Heart right ventricle (tissue), 16 donors: ENCODE measurements at places on chromosomes 1 and 21.

DNA sequence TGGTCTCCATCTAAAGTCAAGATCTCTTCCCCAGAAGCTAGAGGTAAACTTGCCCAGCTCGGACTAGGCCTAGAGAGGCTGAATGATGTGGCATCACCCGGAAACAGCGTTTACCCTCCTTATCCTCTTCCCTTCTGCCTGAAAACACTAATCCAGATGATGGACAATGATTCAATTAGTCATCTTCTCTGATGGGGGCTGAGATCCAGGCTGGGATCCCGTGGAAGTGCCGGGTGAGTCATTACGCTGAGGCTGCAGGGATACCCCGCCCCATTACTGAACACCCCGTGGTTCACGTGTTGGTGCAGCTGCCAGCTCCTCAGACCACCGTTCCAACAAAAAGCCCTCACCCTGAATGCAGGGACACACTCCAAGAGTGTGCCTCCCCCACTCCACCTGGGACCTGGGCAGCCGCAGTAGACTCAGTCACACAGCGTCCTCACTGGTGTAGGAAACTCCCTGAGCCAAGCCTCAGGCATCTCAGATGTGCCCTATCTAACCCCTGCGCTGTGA is 2.0 kb downstream of the S100A6 start:
- DNase-seq: no peak

- DNase-seq: no peak
Measured at GRCh38 chr1:227557962-227558725, 5.2 kb upstream of the ZNF678 start.

- no peak for DNase-seq
Measured at GRCh38 chr1:115790846-115791245, 22.3 kb upstream of the CASQ2 start.

DNA sequence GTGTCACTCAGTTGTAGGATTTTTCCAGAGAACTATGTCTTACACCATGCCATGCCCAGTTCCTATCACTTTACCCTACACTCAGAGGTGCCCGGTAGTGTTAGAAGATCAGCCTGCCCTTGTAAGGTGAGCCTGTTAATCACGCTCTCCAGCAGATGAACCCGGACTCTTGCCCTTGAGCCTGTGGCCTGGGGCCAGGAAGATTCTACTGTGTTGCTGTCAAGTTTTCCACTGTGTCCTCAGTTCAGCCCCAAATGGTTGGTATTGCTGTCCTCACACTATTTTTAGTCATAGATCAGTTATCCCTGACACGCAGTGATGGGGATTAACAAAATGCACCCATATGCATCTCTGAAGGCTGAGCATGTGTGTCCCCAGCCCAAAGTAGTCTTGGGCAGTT is 105.0 kb upstream of the SPAG17 start:
- DNase-seq: no peak

- DNase-seq: no peak
Measured at GRCh38 chr1:51410568-51411460, 80.5 kb upstream of the TTC39A start.

DNA sequence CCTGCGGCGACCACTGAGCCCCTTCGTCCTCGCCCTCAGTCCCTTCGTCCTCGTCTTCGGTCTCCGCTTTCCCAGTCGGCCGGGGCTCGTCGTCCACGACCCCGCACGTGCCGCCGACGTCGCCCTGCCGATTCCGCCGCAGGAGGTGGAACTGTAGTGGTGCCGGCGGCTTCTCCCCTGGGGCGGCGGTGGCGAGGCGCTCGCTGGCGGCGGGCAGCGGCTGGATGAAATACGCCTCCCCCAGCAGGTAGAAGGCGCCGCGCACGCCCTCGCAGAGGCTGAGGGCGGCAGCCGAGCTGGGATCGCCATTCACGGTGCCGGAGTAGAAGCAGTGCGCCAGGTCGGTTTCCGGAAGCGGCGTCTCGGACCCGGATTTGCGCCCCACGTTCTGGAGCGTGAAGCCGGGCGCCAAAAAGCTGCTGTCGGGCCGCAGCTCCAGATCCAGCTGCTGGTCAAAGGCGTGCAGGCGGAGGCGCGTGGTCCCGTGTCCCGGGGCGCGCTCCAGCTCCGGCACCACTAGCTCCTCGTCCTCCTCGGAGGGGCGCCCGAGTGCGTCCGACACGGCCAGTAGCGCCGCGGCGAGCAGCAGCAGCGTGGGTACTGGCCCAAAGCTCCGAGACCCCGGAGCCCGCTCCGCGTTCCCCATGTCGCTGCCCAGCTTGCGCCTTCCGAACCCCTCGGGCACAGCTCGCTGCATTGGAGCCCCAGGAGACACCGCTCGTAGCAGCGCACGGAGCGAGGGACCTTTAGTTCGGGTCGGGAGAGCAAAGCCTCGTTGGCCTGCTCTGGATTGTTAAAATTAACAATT is 747 bp downstream of the ADAMTS1 start:
- peak; percentile 73 for DNase-seq

GRCh38 chr1:59598120-59598440 is 216.7 kb upstream of the HOOK1 start:
- DNase-seq: no peak

DNA sequence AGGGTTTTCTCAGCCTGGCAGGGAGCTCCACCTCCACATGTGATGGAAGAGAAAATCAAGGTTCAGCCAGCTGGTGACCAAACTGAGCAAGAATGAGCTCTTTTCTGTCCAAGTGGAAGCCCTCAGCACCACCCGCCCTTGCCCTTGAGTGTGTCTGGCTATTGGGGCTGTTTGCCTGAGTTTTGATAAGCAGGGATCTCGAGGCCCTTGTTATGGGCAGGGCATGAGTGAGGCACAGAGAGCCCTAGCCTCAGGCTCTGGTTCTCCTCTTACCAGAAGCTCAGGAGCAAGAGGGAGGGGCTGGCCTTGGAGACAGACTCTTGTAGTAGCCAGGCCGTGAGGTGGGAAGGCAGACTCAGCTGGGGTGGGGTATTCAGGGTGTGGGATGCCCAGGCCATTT is 37.5 kb upstream of the ARF1 start:
- no peak for DNase-seq

DNA sequence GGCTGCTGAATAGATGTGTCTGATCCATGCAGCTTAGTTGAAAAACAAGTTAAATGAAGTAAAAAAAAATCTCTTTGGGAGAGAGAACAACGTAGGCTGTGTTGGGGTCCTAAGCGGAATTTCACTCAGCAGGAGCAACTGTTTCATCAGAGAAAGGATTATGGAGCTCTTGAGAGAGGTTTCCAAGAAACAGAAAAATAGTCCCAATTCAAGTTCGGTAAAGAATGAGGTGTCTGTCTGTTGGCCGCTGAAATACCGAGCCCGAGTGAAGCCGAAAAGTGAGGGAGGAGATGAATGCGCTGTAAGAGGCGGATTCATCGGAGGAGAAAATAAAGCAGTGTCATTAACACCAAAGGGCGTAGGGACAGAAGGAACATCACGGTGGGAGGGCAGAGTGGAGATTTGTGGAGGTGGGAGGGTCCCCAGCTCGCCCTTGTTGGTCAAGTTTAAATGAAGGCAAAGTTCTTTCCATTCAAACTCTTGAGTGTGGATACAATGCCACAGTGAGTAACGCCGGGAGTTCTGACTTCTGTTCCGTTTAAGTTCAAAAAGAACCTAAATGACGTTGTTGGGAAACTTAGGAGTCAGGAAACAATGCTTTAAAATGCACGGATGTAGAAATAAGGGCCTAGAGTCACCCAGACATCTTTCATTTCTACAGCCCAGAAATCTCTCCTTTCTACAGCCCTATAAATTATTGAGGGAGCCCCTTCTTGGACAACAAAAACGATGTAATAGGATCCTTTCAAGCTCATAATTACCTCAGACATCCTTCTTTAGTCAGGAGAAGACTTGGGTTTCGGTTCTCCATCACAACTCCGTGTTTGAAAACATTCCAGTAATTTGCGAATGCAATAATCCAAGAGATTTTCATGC is 15.6 kb upstream of the SLC45A1 start:
- DNase-seq: no peak

- DNase-seq: no peak
Measured at GRCh38 chr1:232090816-232091215, 464.2 kb downstream of the DISC1 start.

DNA sequence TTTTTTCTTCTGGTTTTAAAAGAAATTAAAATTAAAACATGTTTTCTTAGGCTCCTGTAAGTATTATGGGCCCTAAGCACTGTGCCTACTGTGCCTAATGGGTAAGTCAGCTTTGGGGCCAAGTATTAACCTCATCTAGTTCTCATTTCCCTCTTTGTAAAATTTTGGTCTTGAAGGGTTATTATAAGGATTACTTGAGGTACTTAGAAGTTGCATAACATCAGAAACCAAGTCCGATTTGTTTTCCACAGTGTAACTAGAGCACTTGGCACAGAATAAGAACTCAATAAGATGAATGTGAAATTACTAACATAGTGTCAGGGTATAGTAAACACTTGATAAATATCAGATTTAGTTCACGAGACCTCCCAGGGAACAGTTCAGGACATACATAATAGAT is 16.4 kb upstream of the OSBPL9 start:
- no peak for DNase-seq

- DNase-seq: no peak
Measured at GRCh38 chr1:224524679-224525078, 90.1 kb upstream of the WDR26 start.

- no peak for DNase-seq
Measured at GRCh38 chr1:151846062-151846568, 6.5 kb upstream of the C2CD4D start.

- DNase-seq: no peak
Measured at GRCh38 chr1:10299151-10299550, 88.8 kb downstream of the KIF1B start.

GRCh38 chr1:52636721-52637695 is 4.0 kb downstream of the SHISAL2A start:
- DNase-seq: no peak

DNA sequence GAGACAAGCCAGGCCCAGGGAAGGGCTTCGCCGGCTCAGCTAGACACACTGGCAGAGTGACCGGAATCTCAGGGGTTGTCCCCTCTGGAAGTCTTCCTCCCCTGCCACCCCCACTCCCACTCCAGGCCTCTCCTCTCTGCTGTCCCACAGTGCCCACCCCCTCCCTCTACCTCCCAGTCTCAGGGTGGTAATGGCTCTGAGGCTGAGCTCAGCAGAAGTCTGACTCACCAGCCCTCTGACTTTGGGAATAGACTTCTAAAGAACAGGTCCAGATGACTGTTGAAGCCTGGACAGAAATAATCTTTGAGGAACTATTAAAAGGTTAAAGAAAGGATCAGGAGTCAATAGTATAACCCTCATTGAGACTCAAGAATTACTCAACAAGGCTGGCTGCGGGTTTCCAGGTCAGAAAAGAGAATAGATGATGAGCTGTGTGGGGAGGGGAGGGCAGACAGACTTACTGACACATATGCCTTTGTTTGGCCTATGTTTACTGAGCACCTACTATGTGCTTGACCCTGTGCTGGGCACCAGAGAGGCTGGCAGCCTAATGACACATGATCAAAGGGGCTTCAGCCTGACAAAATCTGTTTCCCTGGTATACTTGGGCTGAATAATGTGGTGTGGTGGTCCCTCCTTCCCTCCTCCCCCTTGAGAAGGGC is 8.2 kb downstream of the HCRTR1 start:
- no peak for DNase-seq

DNA sequence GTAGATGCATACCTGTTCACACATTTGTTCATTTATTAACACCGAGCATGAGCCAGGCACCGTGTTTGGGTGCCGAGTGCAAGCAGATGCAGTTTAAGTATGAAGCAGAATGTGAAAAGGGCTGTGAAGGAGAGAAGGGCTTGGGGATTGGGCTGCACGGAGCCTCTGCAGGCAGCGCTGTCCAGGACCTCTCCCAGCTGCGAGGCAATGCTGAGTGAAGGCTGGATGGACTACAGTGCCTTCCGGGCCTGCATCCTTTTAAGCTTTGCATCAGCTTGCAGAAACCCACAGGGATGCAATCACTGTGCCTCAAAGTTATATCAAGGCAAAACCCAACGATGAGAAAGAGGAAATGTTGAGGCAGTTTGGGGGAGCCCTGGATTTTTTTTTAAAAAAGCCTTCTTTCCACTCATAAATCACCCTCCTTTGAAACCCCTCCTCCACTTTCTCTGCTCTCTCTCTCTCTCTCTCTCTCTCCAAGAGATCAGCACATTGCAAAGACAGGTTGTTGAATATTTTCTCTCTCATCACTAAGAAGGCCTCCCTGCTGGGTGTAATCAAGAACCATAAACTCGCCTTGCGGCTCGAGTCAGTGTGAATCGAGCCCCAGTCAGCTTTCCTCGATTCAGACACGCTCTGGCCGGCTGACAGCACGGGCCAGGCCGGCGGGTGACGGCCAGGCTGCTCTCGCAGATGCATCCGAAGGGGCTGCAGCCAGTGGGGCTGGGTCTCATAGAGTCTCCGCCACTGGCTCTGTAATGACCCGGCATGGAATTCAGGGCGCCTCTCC is 89.2 kb upstream of the POU3F1 start:
- no peak for DNase-seq

- no peak for DNase-seq
Measured at GRCh38 chr1:3056641-3057040, 12.4 kb upstream of the PRDM16 start.
